ENCODE measurements at places on chromosomes 6 and 20. TPM values are rescaled to one million over a fixed set of nuclear protein-coding genes. Genes with fewer than 3 reads are reported as not detected.

DNA sequence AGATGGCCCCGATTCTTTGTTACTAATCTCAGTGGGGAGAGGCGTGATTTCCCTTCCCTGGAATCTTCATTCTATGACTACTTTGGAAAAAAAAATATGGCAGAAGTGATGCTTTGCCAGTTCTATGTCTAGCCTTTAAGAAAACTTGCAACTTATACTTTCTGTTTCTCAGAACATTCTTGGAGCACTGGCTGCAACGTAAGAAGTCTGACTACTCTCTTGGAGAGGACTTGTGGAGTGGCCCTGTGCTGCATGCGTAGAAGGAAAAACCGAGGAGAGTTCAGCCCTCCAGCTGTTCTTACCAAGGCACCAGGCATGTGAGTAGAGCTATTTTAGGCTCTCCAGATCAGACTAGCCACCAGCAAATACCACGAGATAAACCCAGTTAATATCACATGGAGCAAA is 77.6 kb upstream of the STXBP5 start:
- DNase-seq, result no peak

HCRTR2 gene
- not detected for total RNA-seq

- DNase-seq, result no peak
These were observed 7.5 kb upstream of the RBM38 start for GRCh38 chr20:57383447-57384347.

DNA sequence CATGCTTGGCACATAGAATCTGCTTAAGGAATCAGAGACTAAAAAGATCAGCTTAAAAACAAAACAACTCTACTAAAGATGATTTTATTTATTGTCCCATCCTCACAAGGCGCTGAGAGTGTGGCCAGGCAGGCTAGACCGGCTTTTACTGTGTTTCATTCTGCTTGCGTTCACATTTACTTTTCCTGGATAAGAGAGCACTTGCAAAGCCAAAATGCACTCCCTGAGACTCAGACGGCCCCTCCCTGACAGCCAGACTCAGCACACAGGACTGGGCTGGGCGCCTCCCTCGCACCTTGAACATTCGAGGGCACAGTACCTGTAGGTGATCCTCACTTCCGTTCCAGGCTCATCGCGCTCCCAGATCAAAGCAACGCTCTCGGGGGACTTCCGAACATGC is 10.2 kb downstream of the ACSS1 start:
- DNase-seq, result no peak

DNA sequence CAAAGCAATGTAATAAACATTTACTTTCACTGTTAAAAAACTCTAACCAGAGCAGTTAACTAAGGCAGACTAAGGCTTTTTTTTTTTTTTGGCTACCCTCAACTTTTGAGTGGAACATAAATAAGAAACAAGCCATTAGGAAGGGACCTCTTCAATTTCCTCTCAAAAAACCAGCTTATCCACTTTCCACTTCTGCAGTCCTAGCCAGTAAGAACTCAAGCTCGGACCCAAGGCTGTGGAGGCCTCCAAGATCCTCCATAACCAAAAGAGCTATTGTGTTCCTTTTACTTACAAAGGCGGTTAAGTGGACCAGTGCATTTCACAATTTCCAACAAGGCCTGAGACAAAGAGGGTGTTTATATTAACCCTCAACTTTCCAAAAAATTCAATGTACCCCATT is 5.3 kb downstream of the KCNK5 start:
- DNase-seq, result no peak

DNA sequence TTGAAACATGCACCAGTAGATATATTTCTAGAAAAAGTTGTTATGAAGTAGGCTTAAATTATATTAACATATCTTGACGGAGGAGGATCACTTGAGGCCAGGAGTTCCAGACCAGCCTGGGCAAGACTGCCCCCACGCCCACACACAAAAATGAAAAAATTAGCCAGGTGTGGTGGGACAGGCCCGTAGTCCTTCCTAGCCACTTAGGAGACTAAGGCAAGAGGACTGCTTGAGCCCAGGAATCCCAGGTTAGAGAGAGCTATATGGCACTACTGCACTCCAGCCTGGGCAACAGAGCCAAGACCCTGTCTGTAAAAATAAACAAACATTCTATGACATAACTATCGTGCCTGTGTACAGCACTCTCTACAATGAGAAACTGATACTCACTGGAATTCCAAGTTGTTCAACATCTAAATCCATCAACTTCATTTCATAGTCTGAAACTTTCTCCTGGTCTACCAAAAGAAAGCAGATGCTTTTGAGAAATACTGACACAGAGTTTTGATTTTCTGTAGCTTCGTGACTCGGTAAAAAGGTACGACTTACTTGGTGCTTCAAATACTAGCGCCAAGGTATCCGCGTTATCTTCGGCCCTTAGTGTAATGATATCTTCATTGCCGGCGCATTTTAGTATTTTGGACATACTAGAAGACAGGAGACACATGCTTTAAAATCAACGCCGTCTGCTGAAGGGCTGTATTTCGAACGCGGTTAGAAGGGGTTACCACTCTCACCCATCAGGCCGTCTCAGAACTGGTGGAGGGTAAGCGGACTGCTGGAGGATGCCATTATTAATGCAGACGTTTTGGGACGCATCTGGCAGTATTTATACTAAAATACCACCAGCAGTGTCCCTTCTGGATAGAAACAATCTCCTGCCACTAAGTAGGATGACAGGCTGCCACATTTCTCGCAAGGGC is 1.3 kb downstream of the PCNA start:
- DNase-seq, result no peak

GRCh38 chr6:6901205-6901719 is 206.5 kb upstream of the RREB1 start:
- DNase-seq, result no peak

GRCh38 chr6:138250513-138251247 is 32.4 kb upstream of the PBOV1 start:
- no peak for DNase-seq

DNA sequence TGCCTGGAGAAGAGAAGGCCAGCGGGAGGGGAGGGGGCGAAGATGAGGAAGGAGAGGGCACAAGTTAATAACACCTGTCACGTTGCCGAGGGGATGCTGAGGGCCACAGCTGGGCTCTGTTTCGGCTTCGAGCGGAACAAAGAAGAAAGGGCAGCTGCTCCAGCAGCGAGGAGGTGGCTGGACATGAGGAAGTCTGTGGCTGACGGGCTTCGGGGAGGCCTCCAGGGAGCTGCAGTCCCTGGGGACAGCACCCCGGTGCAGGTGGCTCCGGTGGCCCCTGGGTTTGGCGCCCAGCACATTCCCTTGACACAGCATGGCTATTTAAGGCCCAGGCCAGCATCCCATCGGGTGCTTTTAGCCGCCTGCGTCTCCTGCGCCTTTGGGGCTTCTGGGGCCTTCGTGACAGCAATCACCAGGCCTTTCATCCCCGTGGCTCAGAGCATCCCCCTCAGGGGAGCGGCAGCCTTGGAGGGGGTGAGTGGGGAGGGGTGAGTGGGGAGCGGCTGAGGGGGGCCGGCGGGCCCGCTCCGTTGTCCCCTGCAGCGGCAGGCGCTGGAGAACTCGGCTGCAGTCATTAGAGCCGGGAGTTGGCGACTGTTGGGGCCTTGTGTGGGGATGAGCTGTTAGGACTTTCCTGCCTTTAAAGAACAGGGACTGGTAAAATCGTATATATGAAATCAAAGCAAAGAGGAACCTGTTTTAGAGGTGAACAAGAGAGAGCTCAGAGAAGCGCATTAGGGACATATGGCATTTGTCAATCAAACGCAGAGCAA is 99.0 kb downstream of the TMEM242 start:
- DNase-seq, result no peak

Data from activated naive CD8-positive, alpha-beta T cell treated with anti-CD3 and anti-CD28 coated beads for 36 hours (primary cell).